ENCODE measurements at places on chromosomes 3 and 15. TPM values are rescaled to one million over a fixed set of nuclear protein-coding genes. Genes with fewer than 3 reads are reported as not detected.

DNA sequence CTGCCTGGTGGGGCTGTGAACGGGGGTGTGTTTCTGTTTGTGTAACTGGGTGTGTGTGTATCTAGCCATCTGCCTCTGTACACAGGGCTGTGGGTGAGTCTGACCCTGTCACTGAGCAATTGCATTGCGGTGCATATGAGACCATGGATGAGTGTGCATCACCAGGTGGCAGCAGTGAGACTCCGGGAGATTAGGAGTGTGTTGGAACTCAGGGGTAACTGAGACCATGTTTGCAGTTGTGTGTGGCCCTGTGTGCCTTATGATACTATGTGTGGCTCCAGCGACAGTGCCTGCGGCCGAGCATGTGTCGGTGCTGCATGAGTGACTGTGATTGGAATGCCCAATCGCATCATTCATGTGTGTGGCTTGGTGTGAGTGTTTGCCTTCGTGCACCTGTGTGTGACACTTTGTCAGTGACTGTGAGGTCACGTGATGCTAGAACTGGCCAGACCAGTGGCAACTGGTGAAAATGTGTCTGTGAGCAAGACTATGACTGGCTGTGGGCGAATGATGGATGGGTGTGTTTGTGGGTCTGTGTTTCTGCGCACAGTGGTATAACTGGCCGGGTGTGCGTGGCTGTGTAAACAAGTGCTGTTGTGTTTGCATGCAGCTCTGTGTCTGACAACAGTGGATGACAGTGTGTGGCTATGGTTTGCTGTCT, 14.0 kb downstream of the VILL start:
- DNase-seq, result peak; percentile 65

PTH1R gene
- total RNA-seq, result 1.2 TPM

- DNase-seq, result no peak
These were observed 16.5 kb downstream of the SCN5A start for GRCh38 chr3:38632989-38633388.

DNA sequence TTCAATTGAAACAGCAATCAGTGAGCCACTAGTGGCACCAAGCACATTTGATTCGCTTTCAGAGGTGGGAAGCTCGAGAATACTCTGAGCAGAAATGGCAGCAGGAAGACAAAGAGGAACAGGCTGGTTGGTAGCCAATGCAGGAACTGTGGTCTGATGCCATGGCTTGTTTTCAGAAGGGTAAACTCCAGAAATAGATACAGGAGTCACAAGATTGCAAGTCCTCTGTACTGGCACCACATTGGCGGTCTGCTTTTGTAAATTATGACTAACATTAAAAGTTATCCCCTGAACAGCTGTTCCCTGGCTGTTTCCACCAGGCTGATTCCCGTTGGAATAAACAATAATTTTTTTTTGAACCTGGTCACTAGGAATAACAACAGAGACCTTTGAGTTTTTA, 35.5 kb downstream of the USF3 start:
- peak; percentile 97 for DNase-seq

DNA sequence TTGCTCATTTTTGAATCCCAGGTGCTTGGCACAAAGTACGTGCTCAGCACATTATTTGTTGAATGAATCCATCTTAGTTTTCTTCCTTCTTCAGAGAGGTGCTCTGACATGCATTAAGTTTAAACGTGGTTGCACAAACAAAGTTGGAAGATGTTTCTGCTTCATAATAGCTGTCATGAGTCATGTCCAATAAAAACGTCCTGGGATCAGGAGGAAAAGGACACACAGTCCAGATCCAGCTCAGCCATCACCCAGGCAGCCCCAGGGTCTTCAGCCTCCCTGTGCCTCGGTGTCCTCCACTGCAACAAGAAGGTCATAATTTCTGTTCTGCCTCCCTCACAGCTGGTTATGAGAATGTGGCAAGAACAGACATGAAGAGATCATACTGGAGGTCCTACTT, 55.4 kb downstream of the CCNL1 start:
- peak; percentile 52 for DNase-seq

- DNase-seq, result no peak
These were observed 66.3 kb upstream of the DCBLD2 start for GRCh38 chr3:98967758-98968157.

DNA sequence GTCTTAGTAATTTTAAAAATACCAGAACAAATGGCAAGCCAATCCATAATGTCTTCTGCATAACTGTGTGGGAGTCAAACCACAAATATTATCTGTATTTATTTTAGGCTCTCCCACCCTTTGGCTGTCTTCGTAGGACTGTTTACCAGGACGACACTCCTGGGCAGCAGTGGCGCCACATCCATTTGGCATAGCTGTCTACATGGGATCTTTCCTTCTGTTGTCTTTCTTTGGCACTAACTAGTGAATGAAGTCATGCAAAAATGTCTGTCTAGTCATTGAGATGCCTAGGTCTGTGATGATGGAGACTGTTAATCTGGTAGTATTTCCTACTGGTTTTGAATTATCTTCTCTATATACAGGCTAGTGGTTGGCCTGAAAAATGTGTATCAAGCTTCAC, 54.0 kb upstream of the CHMP2B start:
- no peak for DNase-seq

GRCh38 chr3:99967796-99968195, 146.5 kb downstream of the FILIP1L start:
- no peak for DNase-seq

- DNase-seq, result no peak
These were observed 141.8 kb upstream of the NECTIN3 start for GRCh38 chr3:110929816-110930215.

- peak; percentile 25 for DNase-seq
These were observed 78.7 kb upstream of the GCNT3 start for GRCh38 chr15:59532770-59533379.

GRCh38 chr3:47433796-47434195, 41.9 kb downstream of the SCAP start:
- DNase-seq, result no peak

IL5RA gene
- total RNA-seq, result not detected

CYP1A1 gene
- 0.06 TPM for total RNA-seq

GRCh38 chr15:66633041-66633937, 67.5 kb upstream of the LCTL start:
- DNase-seq, result no peak

DNA sequence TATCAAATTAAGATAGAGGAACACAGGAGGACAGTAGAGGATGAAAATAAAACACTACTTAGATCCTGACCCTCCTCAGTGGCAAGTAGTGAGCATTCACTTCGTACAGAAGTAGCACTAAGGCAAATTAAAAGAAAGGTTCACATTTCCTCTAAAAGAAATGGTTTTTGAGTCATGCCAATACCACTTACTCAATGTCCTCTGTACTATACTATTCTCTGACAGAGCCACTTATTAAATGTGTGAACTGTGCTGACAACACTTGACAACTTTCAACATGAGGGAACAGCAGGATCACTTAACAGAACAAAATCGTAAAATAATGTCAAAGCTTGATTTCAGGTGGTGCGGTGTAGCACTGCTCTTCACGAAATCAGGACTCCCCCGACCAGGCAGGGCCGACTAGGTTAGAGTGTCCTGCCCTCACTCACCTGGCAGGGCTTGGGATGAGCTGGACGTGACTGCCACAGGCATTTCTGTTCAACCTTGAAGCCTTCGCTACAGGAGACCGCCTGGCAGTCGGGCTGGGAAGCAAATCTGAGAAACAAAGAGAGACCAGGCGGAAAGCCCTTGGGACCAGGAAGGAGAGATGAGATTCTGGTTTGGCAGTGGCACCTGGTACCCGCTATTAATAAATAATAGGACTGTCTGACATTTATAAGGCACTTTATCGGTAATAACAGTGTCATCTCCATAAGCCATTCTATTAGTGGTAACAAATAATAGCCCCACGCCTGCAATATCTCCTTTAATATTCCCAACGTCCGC, 611 bp upstream of the SLC27A2 start:
- no peak for DNase-seq

UTS2B gene
- total RNA-seq, result 0.26 TPM

DNA sequence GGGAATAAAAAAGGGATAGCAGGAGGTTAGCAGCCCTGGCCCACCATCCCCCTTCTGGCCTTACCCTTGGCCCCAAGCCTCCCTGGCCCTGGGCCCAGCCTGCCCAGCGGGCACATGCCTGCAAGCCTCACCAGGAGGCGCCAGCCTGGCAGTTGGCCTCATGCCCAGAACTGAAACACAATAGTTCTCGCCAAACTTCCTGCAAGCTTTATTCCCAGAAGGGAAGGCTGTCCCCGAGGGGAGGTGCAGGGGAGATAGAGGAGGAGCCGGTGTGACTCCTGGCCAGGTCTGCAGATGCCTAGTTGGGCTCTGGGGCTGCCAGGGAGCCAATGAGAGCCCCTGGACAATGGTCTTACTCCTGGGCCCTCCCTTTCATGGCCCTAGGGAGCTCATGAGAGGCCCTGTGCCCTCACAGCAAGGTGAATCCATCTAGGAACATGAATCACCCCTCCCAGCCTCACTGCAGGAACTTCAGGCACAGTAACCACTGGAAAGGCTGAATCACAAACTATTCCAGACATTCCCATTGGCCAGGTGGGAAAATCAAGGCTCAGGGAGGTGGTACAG, 4.0 kb downstream of the CCDC33 start:
- DNase-seq, result peak; percentile 91

DNA sequence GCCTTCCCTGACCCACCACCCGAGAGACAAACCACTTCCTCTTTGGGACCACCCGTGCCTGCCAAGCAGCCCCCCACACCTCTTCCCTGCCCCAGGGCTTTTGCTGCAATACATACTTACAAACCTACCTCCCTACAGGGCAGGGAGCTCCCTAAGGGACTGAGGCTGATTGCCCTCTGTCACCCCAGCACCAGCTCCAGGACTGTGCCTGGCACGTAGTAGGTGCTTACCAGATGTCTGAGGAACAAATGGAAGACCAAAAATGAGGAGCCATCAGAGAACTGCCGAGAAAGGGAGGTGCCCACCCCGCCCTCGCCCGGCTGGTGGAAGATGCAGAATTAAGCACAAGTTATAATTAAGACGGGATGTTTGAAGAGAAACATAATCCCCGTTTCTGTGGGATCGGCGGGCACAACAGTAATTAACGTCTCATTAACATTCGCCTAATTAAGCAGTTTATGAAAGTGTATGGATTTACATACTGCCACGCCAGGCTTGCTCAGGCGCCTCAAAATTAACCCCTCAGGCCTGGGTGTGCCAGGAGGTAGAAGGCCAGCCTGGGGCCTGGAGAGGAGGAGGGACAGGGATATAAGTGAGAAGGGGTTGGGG, 130.1 kb upstream of the LINGO1 start:
- no peak for DNase-seq

UBA3 gene
- 72.5 TPM for total RNA-seq

DNA sequence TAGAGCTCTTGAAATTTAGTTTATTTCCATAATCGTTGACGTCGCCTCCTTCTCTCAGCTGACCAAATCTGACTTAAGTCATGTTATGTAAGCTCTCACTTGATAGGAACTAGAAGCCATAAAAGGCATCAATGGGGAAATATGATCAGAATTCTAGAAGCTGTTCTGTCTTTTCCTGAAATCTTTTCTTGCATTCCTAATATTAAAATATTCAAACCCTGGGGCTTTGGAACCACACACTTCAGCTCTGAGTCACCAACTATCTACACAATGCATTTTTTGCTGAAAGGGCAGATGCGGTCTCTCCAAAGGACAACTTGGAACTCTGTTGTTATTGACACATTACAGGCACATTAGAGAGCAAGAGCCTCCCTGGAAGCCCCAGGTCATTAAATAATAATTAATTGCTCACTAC, 91.3 kb downstream of the LARS2 start:
- peak; percentile 89 for DNase-seq

CHRNA3 gene
- not detected for total RNA-seq

GOLGA8O gene
- total RNA-seq, result 0.51 TPM

- DNase-seq, result no peak
These were observed 801.3 kb downstream of the EPHA3 start for GRCh38 chr3:89908711-89909213.

MYRIP gene
- total RNA-seq, result 0.11 TPM

C3orf62 gene
- total RNA-seq, result 1.3 TPM

SLC2A2 gene
- not detected for total RNA-seq

- DNase-seq, result peak; percentile 38
These were observed 18.8 kb upstream of the CELF6 start for GRCh38 chr15:72338617-72339321.

GRCh38 chr3:169722724-169723123, 42.1 kb downstream of the TERC start:
- DNase-seq, result no peak

DNA sequence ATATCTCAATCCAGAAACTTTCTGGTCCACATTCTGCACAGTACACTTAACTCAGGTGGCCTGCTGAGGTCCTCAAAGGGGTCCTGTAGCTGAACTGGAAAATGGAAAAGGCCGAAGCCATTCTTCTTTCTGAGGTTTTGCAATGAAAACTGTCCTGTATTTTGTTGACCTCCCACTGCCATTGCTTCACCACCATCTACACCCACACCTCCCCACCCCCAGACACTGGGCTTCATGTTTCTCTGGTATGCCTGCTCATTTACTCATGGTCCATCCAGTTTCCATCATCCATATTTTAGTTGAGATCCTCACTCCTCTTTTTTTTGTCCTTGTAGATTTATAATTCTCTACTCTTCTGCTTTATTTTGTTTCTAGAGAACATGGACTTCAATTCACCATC, 115.7 kb upstream of the SLC24A5 start:
- no peak for DNase-seq

DNA sequence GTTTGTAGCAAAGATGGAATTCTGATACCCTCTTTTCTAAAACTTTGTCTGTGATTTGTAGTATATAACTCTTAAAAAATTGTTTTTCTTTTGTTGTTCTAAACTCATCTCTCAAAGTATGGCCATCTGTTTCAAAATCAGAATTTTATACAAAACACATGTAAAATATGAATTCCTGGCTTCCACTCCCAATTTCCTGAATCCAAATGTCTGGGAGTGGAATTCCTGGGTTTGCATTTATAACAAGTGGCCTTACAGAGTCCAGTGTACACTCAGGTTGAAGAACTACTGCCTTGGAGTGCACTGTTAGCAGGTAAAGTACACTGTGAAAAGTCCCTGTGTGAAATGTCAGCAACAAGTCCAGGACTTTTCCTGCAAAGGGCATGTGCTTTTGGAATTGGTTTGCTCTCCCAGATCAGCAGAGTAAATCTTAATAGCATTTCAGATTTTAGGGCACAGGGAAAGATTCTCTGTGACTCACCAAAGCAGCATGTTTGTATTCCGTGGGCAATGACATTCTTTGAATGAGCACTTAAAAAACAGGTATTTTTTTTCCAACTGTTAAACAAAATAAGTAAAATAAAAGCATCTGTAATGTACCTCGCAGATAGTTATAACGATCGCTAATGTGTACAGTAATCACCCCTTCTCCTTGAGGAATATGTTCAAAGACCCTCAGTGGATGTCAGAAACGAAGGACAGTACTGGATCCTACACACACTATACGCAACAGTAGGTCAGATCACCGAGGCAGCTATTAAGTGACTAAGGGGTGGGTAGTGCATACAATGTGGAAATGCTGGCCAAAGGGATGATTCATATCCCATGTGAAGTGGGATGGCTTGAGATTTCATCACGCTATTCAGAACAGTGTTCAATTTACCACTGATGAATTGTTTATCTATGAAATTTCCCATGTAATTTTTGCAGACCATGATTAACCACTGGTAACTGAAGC, 2.0 kb upstream of the CLDN16 start:
- DNase-seq, result peak; percentile 94
